ENCODE measurements at places on chromosomes 4 and X.

GRCh38 chr4:18635531-18635930 is 614.0 kb upstream of the LCORL start:
- DNase-seq: no peak

- DNase-seq: no peak
These were observed 37.0 kb upstream of the ATP6AP2 start for GRCh38 chrX:40543661-40544328.

DNA sequence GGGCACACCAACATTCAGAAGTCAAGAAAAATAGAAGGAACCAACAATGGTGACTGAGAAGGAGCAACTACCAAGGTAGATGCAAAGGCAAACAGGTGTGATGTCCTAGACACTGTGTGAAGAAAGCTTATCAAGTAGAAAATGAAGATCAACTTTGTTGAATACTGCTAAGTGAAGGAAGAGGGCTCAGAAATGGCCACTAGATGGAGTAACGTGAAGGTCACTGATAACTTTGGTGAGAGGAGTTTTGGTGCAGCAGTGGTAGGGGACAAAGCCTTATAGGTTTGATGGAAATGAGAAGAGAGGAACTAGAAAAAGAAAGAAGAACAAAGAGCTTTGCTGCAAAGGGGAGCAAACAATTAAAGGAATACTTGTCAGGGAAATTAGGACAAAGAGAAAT is 23.5 kb downstream of the OTC start:
- DNase-seq: no peak

DNA sequence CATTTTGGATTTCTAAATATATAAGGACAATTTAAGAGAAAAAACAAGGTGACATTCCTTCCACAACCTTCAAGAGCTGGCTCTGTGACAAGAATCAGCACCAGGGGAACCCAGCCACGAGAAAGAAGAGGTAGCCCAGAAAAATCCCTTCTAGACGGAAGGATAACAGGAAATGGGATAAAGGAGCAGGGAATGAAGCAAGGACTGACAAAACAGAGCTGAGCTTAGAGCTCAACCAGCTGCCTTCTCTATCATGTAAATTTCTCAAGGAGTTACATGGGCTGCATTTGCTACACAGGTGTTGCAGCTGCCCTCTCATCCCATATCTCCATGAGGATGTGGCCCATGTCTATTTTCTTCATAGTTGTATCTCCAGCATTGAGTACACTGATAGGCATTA is 154.2 kb upstream of the PRDX4 start:
- no peak for DNase-seq

DNA sequence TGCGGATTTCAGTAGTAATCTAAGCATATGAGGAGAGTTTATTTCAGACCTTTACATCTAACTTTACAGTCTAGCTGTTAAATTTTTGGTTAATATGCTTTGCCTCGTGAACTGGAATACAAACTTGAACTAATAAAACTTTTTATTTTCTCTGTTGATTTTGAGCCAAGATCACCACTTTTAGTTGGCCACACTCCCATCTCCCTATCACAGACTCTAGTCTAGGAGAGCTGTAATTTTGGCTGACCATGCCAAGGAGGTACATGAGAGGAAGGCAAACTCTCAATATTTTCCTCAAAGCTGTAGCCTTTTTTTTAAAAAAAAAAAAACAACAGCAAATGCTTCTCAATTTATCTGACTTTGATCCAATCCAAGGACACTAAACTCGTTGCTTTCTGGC is 597.5 kb upstream of the PCDH7 start:
- DNase-seq: no peak

DNA sequence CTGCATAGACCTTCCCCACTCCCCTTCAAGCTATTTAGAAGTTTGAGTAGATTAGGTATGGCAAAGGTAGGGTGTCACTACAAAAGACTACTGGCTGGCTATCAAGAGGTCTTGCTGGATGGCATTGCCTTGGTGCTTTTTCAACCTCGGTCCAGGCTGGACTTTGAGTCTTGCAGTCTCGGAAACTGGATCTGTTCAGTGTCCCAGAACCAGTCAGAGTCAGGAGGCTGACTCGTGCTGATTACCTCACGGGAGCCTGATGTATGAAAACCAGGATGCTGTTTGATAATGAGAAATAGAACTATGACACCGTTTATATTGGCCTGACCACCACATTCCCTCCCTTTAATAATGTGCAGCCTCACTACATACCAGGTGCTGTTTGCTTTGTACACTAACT is 2.7 kb upstream of the PHKA1 start:
- no peak for DNase-seq

GRCh38 chr4:73311428-73311827 is 52.8 kb upstream of the ANKRD17 start:
- DNase-seq: no peak

DNA sequence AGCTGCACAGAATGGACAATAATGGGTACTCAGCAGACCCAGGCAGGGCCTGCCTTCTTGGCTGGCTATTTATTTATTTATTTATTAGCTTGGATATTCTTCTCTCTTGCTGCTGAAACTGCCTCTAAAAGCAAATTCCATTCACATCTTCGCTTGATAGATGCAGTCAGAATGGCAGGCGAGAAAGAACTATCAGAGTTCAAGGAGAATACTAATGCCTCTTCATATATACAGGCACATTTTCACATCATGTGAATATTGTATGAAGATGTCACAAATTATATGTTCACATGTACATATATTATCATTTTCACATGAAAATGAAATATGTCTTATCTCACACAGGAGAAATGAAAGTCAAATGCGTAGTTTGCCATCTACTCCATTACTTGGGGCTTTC is 479.7 kb upstream of the ATOH1 start:
- no peak for DNase-seq

GRCh38 chr4:6348408-6348807 is 78.8 kb downstream of the WFS1 start:
- no peak for DNase-seq

GRCh38 chr4:158130204-158130603 is 42.6 kb downstream of the GASK1B start:
- no peak for DNase-seq

DNA sequence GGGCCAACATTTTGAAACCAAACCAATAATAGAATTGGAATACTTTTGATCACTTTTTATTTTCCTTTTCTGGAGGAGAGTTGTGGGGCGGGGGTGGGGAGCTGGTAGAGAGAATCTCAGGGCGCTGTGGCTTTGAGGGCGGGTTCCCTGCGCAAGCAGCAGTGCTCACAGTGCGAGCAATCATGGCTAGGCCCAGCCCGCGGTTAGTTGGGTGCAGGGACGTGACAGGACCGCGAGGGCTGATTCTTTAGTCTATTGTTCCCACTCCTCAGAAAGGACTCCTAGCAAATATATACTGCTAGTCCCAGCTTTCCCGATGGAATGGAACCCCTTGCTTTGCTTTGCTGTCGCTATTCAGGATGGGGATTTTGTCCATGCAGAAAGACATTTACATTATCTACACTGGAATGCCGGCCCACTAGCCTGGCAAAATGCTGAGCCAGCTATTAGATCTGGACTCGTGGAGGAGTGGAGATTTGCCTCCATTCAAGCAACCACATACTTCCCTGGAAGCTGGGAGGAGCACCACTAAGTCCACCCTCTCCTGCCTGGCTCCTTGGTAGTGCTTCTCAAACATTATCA is 23.9 kb upstream of the APLN start:
- peak; percentile 37 for DNase-seq

DNA sequence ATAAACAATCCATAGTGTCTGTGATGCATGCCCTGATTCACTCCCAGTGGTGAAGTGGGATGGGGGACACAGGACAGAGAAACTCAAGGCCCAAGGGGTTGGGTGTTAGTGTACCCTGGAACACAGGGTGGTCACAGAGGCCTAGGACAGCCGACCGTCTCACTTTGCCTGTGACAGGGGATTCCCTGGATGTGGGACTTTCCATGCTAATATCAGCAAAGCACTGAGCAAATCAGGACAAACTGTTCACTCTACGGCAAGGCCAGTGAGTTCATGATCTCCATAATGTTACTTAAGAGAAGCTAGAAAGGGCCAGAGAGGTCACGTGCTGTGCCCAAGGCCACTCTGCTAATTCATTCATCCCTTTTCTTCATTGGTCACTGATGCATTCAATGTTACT is 158.7 kb upstream of the RBPJ start:
- DNase-seq: no peak

- DNase-seq: no peak
These were observed 29.2 kb downstream of the SLAIN2 start for GRCh38 chr4:48370260-48371134.

- no peak for DNase-seq
These were observed 379.4 kb downstream of the FBXW7 start for GRCh38 chr4:152156442-152156841.

DNA sequence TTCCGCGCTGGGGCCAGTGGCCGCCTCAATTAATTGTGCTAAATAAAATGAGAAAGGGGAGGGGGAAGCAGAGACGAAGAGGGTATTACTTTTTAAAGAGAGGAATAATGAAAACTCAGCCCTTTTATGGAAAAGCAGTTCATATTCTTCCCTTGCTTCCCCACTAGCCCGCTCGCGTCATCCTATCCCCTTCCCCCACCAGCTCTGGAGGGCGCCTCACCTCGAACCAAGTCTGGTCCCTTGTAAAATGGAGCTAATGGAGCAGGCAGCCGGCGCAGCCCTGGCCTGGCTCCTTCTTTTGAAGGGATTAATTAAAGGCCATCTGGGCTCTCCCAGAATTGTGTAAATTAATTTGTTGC is 511 bp upstream of the NKX6-1 start:
- DNase-seq: no peak

DNA sequence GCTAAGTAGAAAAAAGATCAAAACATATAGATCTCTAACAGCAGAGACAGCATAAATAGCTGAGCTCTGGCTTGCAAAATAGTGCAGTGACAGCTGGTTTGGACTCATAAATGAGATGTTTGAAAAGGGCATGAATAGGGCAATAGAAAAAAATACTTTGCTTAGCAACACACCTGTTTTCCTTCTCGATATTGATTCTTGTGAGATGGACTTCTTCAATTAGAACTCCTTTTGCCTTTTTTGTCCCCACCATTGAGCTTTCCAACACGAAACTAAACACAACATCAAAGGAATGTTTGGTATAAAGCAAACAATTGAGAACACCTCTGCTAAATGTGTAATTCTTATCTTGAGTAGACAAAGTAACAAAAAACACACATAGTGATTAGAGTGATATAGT is 726.3 kb downstream of the RAPGEF2 start:
- DNase-seq: no peak

DNA sequence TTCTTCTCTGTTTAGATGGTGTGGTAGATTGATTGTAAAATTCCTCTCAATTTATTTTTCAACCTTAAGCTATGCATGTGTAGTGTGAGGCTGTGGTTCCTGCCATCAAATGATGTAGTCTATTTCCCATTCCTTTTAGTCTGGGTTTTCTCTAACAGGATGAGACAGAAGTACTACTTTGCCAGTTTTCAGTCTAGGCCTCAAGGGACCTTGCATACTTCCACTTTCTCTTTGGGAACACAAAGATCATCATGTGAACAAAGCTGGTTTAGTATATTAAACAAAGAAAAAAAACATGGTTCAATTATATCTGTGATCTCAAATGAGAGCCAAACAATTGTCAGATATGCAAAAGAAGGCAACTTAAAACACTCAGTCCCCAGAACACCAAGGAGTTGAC is 1284.0 kb downstream of the RAPGEF2 start:
- DNase-seq: no peak

- DNase-seq: no peak
These were observed 78.3 kb upstream of the HELT start for GRCh38 chr4:184939978-184940377.

GRCh38 chr4:70365479-70365878 is 4.9 kb downstream of the SMR3A start:
- no peak for DNase-seq

GRCh38 chrX:51440365-51440764 is 56.0 kb downstream of the NUDT11 start:
- no peak for DNase-seq

Data from activated CD4-positive, alpha-beta T cell treated with anti-CD3 and anti-CD28 coated beads, Interleukin-2, amount 50 U/mL, for 1 hour (primary cell).